Stimulated activated CD4-positive, alpha-beta T cell treated with anti-CD3 and anti-CD28 coated beads, Interleukin-2, amount 100 ng/mL, for 24 hours (primary cell): ENCODE measurements at places on chromosomes 7 and 10.

- no peak for DNase-seq
These were observed 8.7 kb upstream of the CALHM1 start for GRCh38 chr10:103467406-103467805.

GRCh38 chr10:9068003-9068402 lies 1013.5 kb downstream of the GATA3 start:
- no peak for DNase-seq

DNA sequence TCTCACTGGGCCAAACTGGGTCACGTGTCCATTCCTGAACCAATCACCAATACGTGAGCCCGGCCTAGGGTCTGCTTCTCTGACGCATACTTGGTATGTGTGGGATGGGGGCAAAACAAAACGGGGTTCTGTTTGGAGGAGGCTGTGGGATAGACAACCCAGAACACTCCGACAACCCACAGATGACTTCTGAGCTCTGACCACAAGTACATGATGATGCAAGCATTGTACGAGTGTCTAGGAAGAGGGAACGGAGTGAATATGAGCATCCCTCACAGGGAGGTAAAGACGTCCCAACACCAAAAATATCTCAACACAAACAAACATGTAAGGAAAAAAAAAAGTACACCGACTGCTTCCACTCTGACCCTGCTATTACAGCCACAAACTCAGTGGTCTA lies 5.6 kb downstream of the DAGLB start:
- DNase-seq = no peak

DNA sequence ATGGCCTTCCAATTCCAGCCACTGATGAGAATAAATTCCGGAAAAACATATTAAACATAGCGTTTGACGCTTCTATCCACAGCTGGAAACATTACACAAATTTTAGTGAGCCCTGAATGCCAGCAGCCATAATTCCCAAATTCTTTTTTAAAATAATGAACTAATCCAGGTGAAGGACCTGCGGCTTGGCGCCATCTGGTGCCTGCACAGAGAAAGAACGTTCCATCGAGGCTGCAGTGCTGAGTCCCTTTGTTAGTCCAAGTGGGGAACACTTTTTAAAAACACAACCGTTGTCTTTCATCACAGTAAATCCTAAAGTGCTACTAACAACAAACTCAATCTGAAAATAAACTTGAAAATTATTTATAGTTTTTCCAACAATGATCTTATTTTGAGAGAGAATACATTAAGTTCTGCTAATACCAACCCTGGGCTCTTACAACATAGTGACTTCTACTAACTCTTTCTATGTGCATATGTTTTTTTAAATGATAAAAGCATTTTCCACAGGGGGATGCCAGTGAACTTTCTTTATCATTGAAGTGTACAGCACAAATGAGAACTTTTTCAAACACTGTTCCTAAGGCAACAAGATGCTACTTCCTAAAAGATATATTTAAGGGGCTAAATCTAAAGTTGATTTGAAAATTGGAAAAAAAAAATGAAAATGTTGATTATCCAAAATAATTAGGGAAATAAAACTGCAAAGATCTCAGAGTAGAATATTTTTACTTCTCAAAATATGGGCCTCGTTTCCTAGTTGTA lies 166.9 kb upstream of the RNF32 start:
- DNase-seq = peak; percentile 49

DNA sequence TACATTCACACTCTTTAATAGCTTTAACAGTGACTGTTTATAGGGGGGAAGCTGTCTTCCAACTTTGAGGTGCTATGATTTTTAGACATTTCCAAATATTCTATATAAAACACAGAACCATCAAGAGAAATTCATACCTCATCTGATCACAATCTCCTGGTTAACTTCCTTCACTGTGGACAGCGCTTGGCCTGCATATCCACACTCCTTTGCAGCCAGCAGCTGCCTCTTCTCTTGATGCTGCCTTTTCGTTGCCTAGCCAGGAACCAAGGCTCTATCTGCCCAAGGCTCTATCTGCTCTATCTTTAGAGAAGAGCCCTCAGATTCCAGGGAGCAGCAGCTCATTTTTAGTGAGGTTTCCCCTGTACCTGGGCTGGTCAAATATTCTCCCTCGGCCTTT lies 252.0 kb downstream of the PTEN start:
- no peak for DNase-seq

DNA sequence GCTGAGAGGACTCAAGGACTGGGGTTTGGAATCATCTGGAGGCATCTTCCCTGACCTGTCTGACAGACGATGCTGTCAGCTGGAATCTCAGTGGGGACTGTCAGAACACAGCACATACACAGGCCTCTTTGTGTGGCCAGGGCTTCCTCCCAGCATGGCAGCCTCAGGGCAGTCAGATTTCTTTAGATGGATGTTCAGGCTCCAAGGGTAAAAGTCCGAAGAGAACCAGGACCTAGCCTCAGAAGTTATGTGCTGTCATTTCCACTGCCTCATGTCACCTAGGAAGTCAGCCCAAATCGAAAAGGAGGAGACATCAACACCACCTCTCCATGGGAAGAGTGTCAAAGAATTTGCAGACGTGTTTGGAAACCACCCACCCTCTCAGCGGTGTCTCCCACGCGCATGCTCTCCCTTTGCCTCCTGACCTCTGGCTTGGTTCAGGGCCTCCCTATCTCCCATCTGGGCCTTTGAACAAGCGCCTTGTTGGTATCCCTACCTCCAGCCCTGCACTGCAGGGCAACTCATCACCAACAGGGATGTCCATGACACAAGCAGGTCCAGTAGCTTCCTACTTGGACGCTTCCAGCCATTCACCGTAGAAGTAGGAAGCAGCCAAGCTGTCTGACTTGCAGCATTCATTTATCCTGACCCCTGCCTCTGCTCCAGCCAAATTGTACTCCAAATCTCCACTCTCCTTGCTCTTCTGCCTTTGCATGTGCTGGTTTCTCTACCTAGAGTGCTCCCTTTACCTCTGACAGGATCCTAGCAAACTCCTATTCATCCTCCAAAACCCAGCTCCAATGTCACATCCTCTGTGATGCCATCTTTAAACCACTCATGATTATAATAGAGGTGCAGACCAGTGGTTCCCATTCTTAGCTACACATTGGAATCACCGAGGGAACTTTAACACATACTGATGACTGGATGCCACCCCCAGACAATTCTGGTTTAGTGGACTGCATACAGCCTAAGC lies 121.6 kb downstream of the OAT start:
- no peak for DNase-seq

- DNase-seq = no peak
These were observed 3.7 kb upstream of the ATOH7 start for GRCh38 chr10:68235581-68235980.

DNA sequence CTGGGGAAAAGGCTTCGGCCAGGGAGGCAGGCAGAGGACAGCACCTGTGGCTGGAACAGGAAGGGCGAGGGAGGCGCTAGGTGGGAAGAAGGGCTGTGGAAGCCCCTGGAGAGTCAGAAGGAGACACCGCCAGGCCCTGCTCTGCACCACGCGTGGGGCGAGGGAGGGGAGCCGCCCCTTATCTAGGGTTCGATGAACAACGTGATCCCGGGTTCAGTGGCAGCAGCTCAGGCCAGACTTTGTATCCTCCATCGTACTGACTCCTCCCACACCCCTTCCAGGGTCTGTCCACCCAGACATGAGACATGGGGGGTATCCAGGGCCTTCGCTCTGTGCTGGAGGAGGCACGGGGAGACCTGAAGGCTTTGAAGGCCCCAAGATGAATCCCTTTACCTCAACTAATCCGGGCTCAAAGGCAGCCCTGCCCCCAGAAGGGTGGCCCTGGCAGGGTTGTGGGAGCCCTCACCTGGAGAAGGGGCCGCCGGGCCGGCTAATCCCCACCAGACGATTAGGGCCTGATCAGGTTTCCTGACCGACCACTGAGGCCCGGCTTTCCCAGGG lies 110.8 kb downstream of the PDGFA start:
- DNase-seq = no peak

GRCh38 chr10:130066743-130067142 lies 43.9 kb downstream of the C10orf143 start:
- DNase-seq = no peak
